ENCODE measurements at places on chromosomes 3 and 15. TPM values are rescaled to one million over a fixed set of nuclear protein-coding genes. Genes with fewer than 3 reads are reported as not detected.

The CRABP1 gene
- total RNA-seq, result not detected

The ADIPOQ gene
- not detected for total RNA-seq

The VPS18 gene
- total RNA-seq, result 35.7 TPM

The PSMA4 gene
- total RNA-seq, result 244 TPM

The SLC38A3 gene
- total RNA-seq, result 0.40 TPM
